ENCODE measurements at places on chromosomes 7 and 10.
A peak's percentile ranks its signal among the peaks of the same experiment; 100 is the strongest.

GRCh38 chr7:13821152-13821787, 168.2 kb downstream of the ETV1 start:
- DNase-seq = no peak

- DNase-seq = peak; percentile 26
Observed at GRCh38 chr7:50155755-50156154, 62.7 kb upstream of the ZPBP start.

GRCh38 chr10:25811052-25811685, 122.9 kb upstream of the MYO3A start:
- no peak for DNase-seq

DNA sequence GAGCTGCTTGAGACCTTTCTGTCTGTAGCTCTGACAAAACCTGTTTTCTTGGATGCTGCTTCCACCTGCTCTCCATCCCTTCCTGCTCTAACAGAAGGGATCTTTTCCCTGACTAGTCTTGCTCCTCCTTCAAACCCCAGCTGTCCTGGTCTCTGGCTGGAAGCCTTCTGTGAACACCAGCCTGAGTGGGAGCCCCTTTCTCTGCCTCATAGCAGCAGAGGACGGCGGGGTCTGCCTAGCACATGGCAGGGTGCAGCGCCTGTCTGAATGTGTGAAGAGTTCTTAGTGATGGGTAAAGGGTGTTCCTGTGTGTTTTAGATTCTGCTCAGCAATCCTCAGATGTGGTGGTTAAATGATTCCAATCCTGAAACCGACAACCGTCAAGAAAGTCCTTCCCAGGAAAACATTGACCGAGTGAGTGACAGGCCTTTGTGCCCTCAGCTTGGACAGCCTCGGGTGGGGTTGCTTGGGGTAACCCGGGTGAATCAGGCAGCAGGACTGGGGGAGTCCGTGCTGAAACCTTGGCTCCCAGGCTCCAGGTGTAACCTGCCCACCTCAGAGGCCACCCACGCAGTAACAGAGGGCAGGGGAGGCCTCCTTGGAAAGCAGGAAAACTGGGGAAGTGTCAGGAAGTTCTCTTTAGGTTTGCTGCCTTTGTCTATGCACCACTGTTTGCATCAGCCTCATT, 34.1 kb downstream of the NUB1 start:
- DNase-seq = no peak

- peak; percentile 89 for DNase-seq
Observed at GRCh38 chr7:130961128-130961601, 227.2 kb upstream of the KLF14 start.

GRCh38 chr10:110837418-110838171, 34.1 kb upstream of the PDCD4 start:
- DNase-seq = no peak

DNA sequence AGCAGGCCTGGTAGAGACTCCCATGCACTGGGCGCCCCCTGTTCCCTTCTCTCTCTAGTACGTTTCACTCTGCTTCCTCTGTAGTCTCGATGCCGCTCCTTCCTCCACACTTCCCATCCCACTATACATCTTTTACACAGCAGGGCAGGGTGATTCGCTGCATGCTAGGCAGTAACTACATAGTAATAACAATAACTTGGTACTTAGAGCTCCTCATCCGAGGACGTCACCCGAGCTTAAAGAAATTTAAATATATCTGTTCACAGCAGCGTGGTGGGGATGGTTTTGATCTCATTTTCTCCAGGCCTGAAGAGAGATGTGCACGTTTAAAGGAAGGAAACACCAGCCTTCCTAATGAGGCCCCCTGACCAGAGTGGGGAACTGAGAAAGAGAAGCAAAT, 276.9 kb downstream of the SKAP2 start:
- DNase-seq = no peak

DNA sequence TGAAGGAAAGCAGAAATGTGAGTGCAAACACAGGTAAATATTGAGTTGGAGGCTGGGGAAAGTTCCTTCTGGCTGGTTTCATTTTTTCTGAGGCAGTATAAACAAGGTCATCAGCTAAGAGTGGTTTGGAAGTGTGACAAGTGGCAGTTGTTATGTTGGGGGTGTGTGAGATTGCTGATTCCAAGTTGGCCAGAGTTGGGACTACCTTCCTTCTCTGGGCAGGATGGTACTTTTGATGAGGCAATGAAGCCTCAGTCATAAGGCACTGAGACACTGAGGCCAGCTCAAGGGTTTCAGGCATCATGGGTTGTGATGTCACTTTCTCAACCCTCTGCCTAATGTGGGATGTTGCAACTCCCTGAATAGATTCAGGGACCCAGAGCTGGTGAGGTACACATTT, 8.2 kb upstream of the PTTG1IP2 start:
- DNase-seq = no peak

DNA sequence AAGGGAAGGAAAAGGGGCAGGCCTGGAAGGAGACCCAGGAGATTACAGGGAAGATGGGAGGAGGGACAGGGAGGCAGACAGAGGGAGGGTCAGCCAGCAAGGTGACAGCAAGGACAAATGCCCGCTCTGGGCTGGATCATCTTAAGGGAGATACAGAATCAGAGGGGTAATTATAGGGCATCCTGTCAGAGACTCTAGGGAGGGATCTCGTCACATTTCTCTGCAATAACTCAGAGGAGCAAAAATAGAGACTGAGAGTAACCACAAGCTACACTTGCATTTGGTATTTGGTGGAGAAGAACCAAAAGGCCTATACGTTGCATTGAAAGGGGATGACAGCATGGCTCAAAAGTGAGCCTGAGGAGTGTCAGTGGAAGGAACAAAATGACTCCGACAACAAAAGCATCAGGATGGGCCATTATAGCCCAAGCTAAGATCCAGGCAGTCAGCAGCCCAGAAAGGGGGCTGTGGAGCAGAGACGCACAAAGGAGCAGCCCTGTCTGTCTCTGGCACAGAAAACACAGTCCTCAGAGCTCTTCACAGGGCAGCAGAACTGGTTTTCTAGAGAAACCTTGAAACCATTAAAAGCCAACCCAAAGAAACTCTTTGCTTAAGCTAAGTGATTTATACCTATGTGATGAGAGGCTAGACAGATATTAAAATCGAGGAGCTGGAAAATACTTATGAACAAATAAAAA, 430.2 kb upstream of the VSTM2A start:
- DNase-seq = no peak
